Stimulated activated CD4-positive, alpha-beta T cell treated with anti-CD3 and anti-CD28 coated beads, Interleukin-15, amount 100 ng/mL, for 1 hour (primary cell): ENCODE measurements at places on chromosomes 11 and 22.

GRCh38 chr11:12209096-12209495, 98.7 kb downstream of the MICAL2 start:
- DNase-seq, result no peak

- peak; percentile 47 for DNase-seq
These were observed at the start of gene AHNAK for GRCh38 chr11:62546244-62546928. Gene AHNAK (minus strand): TSS chr11:62546806. CDS start chr11:62536098, 10,708 bp downstream.

- DNase-seq, result no peak
These were observed 8.5 kb upstream of the ACR start for GRCh38 chr22:50729391-50730012.

DNA sequence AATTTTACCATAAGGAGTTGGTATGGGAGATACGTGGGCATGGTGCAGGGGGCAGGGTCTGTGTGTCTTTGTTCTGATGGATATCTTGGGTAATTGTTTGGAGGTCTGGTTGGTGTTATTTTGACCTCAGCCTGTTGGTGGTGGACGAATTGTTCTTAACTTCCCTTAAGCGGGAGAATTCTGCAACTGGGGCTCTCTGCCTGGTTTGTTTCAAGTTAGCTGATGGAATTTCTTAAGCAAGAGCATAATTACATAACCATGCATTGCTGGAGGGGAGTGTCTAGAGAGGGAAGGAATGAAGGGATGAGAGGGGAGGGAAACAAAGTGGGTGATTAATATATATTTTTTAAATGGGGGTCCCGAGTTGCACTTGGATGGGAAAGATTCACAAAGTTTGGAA, 908.5 kb upstream of the RAG2 start:
- DNase-seq, result no peak
